ENCODE measurements at places on chromosomes 2 and 18.

DNA sequence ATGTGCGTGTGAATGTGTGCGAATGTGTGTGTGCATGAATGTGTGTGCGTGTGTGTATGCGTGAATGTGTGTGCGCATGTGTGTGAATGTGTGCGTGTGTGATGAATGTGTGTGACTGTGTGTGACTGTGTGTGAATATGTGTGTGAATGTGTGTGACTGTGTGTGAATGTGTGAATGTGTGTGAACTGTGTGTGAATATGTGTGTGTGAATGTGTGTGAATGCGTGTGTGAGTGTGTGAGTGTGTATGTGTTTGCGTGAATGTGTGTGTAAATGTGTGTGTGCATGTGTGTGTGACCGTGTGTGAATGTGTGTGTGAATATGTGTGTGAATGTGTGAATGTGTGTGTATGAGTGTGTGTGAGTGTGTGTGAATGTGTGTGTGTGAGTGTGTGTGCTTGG lies 1103.8 kb downstream of the TSN start:
- no peak for DNase-seq

DNA sequence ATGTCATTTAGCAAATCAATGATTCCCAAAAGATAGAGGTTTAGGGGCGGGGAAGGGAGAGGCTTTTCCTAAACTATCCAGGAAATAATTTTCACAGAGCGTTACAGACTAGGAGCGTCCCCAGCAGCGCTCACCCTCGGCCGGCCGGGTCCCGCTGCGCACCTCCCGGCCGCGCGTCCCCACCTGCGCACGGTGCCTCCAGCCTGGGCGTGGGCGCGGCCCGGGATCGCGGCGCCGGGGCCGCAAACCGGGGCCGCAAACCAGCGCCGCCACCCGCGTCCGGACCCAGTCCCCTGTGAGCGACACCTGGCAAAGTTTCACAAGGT lies 684 bp upstream of the ZCCHC2 start:
- no peak for DNase-seq

DNA sequence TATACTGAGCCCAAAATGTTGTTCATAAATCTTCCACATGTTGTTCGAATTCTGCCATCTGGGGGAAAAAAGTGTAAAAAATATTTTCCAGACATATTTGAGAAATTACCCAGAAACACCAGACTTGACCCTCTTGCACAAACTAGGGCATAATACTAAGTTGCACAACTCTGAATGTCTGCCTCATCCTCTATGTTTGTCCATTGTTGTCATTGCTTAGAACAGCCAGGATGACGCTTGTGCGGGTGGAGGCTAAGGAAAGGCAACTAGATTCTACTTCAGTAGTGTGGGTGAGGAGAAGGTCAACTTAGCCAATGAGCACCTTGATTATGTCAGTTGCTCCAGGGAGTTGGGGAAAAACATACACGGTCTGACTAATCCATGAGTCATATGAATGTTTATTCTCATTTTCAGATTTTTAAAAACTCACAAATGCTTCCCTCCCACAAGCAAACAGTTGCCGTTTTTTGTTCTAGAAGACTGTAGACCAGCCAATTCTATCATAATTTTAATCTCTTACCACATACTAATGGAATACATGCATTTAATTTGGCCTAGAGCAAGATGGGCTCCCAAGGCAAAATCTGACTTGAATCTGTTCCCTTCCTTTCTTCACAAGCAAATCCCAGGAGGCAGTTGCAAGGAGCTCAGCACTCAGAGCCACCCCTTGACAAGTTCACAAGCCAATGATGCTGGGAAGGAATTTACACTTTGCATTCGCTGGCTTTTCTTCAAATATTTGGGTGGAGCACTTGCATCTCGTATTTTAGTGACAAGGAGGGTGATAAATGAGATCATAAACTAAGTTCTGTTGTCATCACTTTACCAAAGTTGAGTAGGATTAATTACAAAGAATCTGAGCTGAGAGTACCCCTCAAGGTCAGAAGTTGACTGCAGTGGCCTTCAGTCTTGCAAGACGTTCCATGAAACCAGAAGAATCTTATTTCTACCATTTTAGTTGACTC lies 163.2 kb upstream of the TWIST2 start:
- no peak for DNase-seq

GRCh38 chr2:180306346-180306745 lies 299.2 kb upstream of the CWC22 start:
- DNase-seq: no peak

- no peak for DNase-seq
Measured at GRCh38 chr2:193847991-193848390, 1653.3 kb upstream of the TMEFF2 start.

DNA sequence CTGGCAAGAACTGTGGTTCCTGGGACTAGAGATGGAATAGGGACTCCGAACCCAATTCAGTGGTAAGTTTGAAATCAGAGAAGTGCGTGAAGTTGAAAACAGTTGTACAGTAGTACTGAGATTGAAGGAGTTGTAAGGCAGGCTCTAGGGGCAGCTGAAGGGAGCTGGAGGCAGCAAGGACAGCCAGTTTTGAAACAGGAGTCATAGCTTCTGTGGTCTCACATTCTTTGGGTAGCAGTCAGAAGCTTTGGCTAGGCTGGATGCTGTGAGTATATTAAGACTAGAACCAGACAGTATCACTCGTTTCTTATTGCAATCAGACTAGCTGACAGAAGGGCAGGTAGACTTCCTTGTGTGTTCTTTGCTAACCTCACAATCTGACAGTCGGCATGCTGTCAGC lies 64.5 kb upstream of the ADAM23 start:
- no peak for DNase-seq

DNA sequence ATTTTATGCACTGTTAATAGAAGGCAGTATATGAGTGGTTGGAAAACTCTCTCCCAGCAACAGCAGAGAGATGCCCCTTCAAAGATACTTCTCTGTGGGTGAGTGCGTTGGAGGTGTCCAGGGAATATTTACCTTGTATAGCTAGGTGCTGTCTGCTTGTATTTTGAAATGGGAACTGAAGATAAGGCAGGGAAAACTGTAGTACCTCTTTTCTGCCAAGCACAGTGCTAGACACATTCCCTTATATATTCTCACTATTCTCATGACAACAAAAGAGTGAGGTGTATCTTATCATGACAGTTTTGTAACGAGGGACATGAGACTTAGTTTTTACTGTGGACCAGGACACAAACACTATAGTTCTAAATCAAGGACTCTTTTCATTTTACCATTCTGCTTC lies 2.1 kb downstream of the TTC39C start:
- DNase-seq: no peak

DNA sequence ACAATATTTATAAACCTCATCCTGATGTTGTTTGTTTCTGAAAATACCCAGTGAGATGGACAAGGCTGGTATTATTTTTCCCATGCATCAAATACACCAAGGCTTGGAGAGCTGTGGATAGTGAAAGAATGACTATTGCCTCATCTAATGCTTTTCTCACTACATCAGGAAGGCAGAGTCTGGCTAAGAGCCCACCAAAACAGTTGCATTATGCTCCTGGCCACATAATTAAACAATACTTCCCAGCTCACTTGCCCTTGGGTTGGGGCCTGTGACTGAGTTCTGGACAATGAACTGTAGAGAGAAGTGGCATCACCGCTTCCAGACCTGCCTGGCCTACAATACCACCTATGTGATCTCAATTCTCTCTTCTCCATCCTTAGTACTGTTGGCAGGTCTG lies 46.4 kb upstream of the REEP1 start:
- DNase-seq: no peak

DNA sequence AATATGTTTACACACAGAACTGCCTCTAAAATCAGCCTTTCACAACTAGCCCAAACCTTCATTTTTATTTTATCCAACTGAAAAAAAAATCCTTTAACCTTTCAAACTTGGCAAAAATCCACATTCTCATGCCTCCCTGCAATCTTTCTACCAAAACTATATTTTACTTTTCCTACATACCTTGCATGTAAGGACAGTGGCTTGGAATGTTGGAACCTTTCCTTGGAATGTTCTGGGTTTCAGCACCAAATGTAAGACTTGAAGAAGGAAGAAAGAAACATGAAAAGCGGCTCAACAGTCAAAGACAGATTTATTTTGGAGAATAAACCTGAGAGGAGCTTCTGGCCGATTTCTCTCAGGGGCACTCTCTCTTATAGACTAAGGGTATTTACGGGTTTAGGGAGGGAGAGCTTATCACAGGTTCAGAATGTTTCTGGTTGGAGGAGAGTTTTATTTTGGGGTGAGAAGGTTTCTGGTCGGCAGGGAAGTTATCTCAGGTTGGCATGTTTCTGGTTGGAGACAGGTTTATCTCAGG lies 79.7 kb downstream of the RRM2 start:
- DNase-seq: no peak
